NCI-H187 treated with DMSO at 0.1 percent for 48 hours (cell line): ENCODE measurements at places on chromosomes 16 and 17.
A peak's percentile ranks its signal among the peaks of the same experiment; 100 is the strongest.

DNA sequence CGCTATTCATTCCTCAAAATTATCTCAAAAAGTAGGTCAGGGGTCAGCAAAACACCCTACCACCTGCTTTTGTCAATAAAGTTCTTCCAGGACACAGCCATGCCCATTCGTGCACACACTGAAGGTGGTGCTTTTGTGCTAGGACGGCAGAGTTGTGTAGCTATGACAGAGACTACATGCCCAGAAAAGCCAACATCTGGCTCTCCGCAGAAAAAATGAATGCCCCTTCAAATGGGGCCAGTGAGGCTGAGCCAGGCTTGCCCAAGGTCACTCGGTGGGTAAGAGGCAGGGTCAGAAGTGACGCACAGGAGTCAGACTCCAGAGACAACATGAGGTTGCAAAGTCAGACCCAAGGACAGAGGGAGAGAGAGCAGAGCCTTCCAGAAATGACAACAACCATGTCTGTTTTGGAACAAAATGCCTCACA lies 200.1 kb downstream of the XYLT1 start:
- DNase-seq = no peak

GRCh38 chr16:11263737-11264136 lies 5.4 kb downstream of the TNP2 start:
- no peak for DNase-seq

DNA sequence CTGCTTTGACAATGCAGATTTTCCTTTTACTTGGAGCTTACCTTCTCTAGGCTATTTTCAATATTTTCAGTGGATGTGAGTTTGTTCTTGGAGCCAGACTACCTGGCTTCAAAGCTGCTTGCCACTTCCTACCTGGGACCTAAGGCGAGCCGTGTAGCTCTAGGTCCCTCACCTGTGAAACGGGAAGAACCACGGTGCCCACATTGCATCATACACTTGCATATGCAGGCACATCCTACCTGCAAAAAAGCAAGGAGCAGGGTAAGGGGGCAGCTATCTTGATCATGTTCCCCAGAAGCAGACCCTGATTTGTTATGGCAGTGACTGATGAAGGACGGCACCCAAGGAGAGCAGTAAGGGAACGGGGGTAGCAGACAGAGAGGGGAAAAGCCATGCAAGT lies 27.0 kb upstream of the MPRIP start:
- no peak for DNase-seq

DNA sequence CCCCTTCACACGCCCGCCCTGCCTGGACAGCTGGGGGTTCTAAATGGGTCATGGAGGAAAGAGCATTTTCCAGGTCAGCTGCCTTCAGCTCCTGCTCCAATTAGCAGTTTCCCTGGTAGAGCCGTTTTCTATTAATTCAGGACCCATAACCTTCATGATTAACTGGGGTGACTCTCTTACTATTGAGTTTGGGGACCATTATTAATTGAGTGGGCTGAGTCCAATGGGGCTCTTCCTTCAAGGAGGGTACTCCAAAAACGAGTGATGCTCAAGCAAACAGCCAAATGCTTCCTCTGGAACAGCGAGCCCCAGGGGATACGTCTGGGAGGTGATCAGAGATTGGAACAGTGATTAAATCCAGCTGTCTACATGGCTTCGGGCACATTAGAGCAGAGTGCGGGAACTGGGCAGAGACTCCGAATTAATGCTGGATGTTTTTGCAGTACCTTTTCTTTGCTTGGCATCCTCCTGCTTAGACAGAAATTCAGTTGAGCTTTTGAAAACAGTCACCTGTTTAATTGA lies 68.1 kb upstream of the CACNG3 start:
- DNase-seq = no peak

DNA sequence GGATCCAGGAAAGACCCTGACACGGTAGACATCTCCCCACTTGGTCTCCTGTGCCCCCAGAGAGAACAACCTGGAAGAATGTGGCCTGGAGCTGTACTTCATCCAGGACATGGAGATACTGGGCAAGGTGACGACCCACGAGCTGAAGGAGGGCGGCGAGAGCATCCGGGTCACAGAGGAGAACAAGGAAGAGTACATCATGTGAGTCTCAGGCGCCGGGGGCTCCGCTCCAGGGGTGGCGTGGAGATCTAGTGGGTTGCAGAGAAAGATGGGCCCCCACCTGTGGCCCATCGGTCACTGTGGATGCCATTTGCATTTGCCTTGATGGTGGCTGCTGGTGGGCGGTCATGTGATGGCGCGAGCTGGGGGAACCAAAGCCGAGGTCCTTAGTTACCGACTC lies 14.9 kb upstream of the CLEC18A start:
- DNase-seq = no peak

DNA sequence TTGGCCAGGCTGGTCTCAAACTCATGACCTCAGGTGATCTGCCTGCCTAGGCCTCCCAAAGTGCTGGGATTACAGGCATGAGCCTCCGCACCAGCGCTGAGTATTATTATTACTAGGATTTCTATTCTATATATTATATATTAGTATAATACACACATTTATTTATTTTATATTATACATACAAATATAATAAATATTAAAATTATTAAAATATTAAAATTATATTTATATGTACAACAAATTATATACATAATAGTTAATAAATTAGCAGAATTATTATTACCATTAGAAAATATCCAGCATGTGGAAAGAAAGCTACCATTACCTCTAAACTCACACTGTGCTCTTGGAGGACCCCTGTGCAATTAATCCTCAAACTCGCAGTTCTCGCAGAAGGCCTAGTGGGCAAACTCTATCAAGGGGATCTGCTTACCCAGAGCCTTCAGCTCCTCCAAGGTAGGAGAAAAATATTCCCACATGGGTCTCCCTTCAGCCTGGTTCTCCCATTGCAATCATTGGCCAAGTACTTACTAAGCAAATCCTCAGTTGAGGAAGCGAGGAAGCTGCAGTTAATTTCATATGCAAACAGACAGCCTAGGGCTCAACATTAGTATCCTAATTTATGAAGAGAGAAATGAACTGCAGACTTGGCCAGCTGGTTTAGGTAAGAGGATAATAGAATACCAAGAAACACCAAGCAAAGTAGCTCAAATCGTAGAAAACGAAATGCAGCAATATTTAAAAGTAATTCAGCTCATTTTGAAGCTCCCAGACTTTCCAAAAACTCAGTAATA lies 241.4 kb upstream of the IRX5 start:
- DNase-seq = no peak

DNA sequence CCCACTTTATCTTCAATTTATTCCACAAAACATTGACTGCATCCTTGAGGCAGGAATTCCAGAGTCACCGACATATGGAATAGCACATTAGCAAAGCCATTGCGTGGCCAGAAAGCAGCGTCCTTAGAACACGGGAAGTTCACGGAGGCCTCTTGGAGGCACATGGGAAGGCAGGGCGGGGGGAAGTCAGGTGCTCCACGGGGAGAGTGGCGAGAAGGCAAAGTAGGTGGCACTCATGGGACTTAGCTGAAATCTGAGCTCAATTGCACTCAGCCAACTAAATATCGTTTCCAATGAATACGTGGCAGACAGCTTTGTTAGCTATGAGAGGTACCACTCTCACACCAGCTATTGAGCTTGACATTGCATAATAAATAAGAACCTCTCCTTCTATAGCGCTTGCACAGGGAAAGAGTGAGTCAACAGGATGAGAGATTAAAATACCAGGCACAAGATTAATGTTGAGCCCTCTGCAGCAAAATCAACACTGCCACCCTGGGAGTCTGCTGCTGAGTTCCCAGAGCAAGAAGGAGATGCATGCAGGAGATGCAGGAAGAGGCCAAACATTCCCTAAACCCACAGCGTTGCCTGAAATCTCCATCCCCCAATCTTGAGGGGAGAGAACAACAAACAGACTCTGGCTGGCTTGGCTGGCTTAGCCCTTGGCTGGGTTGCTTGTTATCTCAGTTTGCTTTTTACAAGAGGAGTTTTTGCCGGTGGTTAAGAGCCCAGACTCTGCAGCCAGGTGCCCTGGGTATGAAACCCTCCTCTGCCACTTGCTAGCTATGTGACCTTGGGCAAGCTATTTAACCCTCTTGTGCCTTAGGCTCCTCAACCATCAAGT lies 28.8 kb downstream of the ABCC12 start:
- peak; percentile 62 for DNase-seq

- DNase-seq = no peak
Observed at GRCh38 chr16:1137604-1138003, 15.3 kb upstream of the CACNA1H start.

DNA sequence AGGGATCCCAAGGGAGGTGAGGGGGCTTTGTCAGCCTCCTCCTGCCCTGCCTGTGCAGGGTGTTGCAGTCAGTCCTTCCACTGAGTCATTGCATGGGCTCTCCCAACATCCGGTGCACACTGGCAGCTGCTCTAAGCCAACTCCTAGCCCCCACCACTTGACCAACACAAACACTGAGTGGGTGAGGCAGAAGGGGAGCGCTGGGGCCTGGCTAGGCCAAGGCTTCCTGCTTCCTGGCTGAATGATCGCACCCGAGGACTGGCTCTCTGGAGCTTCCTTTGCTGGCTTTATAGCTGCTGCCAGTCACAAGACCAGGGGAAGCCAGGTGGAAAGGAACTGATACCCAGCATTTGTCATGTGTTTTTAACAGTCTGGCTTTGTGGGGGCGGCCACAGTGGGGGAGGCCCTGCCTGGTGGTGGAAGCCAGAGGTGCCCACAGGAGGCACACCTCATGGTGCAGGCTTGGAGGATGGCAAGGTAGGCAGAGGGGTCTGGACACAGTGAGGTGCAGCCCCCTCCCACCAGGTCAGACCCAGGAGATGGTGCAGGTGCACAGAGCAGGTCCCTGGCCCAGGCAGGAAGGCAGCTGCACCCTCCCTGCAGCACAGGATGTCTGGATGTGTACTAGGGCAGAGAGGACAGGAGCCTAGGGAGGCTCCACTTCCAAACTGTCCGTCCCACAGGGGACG lies 6.8 kb downstream of the MPG start:
- no peak for DNase-seq

GRCh38 chr17:83193336-83194185 lies 114.2 kb downstream of the METRNL start:
- no peak for DNase-seq

DNA sequence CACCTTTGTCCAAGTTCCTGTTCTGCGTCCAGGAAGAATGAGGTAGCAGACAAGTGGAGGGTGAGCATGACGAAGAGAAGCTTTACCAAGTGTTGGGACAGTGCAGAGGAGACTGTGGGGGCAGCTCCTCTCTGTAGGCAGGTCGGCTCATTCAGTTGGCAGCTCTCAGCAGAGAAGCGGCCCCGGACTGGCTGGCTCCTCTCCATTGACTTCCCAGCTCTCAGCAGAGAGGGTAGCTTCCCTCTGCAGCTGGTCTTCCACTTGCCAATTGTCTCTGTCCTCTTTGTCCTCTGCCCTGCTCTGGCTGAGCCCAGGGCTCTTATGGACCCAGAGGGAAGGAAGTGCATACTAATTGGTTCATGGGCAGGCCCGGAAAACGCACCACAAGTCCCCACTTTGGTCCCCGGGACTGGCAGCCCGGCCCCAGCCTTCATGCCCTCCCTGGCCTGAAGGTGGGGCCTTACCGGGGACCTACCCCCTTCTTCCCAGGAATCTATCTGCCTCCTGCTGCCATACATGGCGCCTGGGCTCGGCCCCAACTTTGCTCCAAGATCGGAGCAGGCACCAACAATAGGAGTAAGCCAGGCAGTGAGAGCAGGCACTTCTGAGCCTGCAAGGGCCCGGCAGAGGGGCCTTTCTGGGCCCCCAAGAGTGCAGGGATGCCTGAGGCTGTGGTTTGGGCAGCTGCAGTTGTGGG lies 10.1 kb downstream of the KCTD5 start:
- no peak for DNase-seq

DNA sequence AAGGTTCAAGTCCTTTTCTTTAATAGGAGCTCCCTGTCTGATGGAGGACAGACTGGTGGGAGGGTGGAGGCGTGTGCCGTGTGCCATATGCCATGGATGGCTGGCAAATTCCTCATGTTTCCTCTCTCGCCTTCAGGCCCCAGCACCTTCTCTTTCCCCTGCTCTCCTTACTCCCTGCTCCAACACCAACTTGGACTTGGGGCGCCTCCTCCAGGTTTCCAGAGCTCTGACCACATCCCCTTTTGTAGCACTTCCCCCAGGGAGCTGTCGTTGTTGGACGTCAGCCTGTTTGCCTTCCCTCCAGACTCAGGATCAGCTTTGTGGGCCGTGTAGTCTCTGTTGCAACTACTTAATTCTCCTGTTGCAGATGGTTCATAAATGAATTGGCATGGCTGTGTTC lies 30.7 kb downstream of the TMC7 start:
- DNase-seq = no peak

DNA sequence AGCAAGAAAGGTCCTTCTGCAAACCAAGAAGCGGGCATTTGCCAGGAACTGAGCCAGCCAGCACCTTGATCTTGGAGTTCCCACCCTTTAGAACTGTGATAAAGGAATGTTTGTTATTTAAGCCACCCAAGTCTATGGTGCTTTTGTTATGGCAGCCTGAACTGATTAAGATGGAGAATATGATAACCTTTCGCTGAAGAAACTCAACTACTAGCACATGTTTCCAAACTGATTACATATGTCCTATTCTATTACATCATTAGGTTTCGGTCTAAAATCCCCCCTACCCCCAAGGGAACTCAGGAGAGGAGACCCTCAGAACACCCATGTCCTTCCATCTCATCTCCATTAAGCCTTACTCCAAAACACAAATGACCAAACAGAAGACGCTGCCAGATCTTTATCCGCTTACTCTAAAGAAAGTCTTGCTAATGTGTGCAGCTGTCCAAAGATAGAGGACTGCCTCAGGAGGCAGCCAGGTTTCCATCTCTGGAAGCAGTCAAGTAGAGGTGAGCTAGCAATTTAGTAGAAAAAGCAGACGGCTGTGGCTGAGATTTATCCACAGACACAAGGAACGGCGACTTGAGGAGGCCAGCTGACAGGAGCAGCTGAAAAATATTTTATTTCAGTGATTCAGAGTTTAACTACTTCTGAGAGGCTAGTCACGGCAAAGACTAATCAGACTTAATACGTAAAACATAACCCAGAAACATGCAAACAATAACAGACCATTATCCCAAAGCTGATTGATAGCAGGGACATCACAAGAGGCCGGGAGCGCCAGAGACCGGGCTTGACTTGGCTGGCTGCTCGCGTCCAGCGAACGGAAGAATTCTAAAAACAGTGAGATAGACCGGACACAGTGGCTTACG lies 611.4 kb upstream of the CDH5 start:
- no peak for DNase-seq

DNA sequence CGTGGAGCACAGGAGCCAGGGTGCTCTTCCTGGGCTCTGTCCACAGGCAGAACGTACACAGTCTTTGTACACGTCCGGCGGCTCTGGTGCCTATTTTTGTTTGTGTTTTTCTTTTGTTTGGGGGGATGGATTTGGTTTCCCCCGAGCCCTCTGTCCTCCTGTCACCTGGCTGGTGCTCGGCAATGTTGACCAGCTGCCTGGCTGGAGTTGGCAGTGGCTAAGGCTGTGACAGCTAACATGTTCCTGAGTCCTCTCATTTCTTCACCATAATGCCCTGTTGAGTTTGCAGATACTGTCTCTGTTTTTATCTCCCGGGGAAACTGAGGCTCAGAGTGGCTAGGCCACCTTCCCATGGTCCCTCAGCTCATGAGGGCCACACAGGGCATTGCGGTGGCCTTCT lies 25.7 kb downstream of the MAPT start:
- DNase-seq = no peak
